ENCODE measurements at places on chromosomes 6 and 20.

DNA sequence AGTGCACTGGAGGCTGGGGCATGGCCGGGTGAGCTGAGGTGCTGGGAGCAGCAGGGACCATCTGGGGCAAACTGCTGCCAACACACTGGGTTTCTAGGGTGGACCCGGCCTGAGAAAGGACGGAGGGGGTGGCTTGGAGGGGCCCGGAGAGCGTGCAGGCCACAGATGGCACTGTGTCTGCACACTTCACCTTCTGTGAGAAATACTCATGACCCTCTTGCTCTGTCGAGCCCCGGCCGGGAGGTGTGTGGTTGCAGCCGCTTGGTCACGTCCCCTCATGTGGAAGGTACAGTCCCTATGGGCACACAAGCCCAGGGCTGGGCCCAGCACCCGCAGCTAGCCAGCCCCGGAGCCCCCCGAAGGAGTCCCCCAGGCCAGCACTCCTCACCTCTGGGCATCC, 59.7 kb downstream of the RBM38 start:
- no peak for DNase-seq

GRCh38 chr6:22470454-22471131, 98.8 kb upstream of the HDGFL1 start:
- no peak for DNase-seq

DNA sequence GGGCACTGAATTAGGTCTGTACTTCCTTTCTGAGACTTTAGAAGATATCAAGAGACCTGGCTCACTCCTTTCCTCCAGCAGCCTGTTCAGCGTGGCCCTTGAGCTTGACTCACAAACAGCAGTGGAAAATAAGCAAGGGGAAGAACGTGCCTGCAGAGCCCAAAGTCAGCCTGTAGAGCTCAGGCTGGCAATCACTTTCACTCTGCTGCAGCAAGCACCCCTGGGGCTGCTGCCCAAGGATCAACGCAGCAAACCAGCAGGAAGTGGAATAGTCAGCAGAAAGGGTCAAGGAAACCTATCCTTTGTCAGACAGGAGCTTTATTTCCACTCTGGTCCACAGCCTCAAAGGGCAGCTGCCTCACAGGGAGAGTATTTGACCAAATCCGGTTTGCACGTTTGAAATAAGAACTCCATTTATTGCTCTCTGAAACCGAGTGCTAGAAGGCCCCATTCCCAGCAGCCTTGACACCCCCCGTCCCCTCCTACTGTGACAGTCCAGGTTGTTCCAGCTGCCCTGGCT, 77.4 kb downstream of the PRDM1 start:
- DNase-seq, result no peak

GRCh38 chr6:53828966-53829697, 34.3 kb downstream of the LRRC1 start:
- no peak for DNase-seq

GRCh38 chr6:156791320-156791850, 14.2 kb downstream of the ARID1B start:
- DNase-seq, result no peak

DNA sequence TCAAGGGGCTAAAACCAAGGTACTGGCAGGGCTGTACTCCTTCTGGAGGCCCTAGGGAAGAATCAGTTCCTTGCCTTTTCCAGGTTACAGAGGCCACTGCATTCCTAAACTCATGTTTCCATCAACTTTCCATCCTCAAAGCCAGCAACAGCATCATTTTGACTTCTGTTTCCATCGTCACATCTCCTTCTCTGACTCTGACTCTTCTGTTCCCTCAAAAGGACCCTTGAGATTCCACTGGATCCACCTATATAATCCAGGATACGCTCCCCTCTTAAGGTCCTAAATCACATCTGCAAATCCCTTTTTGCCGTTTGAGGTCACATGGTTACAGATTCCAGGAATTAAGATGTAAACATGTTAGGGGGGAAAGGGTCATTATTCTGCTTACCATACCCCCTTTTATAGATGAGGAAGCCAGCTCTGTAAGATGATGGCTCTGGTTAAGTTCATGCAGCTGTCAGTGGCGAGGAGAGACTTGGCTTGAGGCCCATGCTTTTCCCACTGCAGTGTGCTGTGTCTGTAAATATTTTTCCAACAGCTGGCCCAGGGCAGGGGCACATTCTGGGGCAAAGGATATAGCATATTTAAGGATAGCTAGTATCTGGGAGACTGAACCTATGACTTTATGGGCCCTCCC, 114.6 kb downstream of the TNFRSF21 start:
- DNase-seq, result no peak

DNA sequence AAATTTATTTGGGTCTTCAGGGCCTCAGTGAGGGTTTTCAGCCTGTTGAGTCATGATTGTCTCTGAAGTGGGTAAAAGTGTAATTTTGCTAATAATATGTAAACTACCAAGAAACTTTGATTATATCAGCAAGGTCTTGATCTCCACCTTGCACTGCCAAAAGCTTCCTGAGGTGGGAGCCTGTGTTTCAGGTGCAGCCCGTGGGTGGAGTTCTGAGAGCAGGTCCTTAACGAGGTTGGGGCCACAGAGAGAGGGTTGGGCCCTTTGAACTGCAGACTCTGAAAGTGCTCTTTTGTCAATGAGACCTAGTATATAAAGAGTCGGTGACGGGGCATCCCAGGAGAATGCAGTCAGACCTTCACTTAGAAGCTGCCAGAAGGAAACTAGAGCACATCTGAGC, 129.7 kb upstream of the MAP3K4 start:
- no peak for DNase-seq

DNA sequence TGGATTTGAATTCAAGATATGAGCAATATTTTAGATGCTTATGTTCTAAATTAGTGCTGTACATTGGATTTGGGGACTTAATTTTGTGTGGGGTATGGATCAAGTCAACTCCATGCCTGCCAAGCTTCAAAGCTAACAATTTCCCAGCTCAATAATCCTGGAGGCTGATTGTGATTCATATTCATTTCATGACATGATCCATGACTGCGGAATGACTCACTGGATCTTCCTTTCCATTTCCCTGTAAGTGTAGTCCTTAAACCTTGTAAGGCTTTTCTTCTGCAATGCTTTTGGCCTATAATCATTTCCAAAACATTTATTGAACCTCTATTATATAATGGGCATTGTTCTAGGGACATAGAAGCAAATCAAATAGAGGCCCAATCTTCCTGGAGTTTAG, 44.7 kb upstream of the CCN2 start:
- DNase-seq, result peak; percentile 88

DNA sequence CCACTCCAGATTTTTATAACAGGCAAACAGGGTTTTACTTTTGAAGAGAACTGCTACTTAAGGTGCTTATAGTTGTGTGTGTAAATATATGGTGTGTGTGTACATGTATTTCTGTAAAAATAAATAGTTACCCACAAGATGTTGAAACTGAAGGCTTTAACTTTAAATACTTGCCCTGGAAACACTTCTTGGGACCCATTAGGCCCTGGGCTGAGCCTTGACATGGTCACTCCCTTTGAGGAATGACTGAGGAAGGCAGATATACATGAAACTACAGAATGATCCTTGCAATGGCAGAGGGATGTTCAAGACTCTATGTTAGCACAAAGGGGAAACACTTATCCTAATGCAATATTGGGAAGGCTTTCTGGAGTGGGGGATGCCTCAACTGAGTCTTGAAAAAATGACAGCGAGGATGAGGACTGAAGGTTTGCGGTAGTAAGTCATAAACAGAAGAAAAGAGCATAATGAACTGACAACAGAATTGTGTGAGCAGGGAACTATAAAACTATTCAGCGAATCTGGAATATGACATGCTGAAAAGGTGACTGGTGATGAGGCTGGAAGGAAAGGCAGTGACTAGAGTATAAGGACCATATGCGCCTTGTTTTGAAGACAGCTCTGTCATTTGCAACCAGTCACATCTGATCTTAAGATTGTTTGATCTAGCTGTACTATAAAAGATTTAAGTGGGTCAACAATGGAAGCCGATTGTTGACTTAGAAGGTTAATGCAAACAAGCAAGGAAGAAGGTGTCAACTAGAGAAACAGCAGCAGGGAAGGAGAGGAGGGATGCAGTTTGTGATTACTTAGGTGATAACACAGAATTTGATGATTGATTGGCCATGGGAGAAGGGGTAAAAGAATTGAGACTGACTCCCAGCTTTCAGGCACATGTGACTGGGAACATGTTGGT, 64.4 kb upstream of the COL21A1 start:
- DNase-seq, result no peak

- DNase-seq, result no peak
Measured at GRCh38 chr20:5845681-5846615, 95.7 kb downstream of the SHLD1 start.

DNA sequence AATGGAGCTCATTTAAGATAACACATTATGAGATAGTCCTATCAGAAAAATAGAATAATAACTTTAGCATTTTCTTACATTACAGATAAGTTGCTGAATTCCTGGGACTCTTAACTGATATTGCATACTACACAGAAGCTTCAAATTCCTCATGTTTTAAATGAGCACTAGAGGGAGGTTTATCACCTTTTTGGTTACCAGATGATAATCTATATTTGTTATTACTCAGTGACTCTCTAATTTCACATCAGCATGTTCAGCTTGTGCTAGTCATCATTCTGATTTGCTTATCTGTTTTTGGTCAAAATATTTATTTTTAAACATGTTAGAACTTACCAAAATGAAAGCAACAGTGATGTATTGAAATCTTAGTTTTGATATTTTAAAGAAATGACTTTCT, 20.5 kb upstream of the GJA10 start:
- no peak for DNase-seq

DNA sequence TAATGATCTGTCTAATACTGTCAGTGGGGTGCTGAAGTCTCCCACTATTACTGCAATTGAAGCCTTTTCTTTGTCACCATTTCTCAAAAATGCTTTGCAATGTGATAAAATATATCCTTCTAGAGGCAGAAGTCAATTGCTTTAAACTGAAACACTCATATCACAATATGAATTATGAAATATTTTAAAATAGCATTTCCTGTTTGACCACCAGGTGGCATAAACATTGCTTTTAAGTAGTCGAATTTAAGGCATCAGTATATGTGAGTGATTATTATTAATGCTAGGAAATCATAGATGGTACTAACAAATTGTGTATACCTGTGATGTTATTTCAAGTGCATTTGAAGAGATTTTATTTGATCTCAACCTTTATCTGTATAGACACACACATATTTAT, 87.5 kb downstream of the MEI4 start:
- peak; percentile 15 for DNase-seq

DNA sequence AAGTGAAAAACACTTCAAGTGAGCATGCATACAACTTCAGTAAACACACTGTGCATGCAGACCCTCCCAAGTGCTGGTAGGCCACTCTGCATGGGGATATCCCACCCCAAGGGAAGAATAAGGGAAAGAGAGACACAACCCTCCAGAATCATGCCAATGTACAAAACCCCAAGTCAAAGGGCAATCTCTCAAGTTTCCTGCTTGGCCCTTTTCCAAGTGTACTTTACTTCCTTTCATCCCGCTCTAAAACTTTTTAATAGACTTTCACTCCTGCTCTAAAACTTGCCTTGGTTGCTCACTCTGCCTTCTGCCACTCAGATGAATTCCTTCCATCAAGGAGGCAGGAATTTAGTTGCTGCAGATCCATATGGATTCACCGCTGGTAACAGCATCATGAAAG, 205.7 kb upstream of the PROKR2 start:
- DNase-seq, result no peak

GRCh38 chr6:33427585-33428223, 7.8 kb downstream of the SYNGAP1 start:
- no peak for DNase-seq

- peak; percentile 73 for DNase-seq
Measured at GRCh38 chr20:4820806-4821518, 99.3 kb downstream of the PRND start.

DNA sequence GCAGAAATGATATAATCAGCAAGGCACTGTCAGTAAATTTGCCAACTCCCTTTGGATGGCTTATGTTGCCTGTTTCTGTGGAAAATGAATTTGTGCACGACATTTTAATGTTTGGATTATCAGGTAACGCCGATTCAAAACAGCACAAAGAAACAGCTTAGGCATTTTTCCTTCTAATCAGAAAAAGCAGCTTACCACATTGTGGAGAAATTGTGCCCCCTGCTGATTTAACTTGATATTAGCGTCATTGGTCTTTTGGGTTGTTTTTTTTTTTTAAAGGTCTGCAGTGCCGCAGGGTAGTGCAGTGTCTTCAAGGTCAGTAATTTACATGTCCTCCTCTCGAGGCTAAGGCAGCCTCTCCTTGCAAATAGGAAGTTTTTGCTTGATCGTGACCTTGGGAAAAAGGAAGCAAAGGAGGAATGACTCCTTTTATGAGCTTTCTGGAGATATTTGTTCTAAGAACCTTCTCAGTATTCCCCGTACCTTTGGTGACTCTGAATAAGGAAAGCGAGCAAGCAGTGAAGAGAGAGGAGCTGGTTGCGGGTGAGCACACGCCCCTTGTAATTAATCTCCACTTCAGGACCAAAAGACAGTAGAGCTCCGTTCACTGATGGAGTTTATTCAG, 79.1 kb downstream of the ELOVL4 start:
- peak; percentile 43 for DNase-seq

- DNase-seq, result no peak
Measured at GRCh38 chr6:18141805-18142590, 12.9 kb downstream of the TPMT start.

DNA sequence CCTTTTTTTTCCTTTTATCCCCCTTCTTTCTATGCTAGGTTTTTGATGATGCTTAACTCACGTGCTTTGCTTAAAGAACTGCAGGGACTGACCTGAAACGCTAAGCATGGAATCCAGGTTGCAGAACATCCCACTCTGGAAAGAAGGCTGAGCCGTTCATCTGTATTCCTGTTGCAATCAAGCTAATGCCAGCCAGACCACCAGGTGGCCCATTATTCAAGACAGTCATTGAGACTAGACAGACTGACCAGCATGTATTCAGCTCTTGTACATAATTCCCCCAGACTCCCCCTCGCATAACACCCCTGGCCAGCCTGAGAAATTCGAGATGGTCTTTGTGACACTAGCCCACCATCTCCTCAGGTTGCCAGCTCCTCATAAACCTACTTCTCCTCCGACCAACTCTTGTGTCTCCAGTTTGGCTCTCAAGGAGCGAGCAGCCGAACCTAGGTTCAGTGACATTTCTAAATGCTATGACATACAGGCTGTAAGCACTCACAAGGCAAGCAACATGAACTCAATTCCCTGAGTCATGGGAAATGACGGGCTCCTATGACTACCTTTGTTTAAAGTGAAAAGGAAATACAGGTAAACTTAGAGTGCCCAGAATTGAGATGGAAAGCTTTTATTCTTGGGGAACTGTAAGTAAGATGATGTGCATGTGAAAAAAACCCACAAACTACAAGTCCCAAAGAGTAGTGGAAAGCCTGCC, 309.3 kb upstream of the CDYL start:
- DNase-seq, result no peak

Measured in HS-5 (cell line).